Right kidney (tissue), 9 donors: ENCODE measurements at places on chromosomes 6 and 20.

DNA sequence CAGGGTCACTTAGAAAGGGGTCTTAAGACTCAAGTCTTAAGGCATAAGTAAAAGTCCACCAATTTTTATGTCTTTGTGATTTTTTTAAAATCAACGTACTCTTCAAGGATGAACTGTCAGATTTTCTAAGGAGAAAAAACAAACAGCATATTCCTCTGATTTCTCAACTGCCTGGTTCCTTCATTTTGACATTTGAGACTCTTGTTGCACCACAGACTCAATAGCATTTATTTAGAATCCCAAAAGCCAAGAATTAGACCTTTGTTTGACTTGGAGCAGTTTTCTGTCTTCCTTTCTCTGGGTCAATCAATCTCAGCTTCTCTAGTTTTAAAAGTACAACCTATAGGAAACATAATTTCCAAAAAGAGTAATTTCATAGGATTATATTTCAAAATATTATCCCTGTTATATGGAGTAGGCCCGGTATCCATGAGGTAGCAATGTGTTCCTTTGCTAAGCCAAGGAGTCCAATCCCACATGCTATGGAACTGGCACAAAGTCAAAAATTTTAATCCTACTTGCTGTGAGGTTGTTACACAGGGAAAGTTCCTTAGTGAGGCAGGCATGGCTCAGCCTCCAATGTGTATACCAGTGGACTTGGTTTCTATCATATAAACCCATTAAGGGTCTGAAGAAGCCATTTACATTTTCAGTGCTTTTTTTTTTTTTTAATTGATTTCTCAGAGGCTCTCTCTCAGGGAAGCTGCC, 405.7 kb downstream of the KIF16B start:
- DNase-seq, result no peak

DNA sequence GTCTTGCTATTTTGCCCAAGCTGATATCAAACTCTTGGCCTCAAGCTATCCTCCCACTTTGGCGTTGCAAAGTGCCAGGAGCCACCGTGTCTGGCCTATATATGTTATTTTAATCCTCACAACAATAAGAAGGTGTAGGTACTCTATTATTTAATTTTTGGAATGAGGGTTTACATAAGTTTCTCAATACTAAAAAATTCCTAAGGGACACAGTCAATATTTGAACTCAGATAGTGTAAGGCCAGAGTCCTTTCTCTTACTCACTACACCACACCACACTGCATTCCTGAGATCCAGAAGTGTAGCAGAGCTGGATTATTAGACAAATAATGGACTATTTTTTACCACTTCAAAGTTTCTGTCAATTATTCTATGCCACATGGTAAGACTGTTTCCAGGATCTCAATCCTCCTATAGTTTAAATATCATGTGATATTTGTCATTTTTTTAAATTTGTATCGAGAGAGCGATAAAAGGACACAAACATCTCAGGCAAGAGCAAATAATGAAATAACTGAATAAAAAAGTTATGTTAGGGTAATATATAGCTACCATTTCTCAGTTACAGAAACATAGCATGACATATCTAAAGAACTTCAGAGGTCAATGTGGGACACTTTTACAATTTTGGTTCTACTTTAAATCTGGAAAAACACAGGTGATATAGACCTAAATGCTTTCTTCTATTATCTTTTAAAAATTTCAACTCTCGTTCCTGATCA, 162.2 kb upstream of the THEMIS start:
- DNase-seq, result no peak

DNA sequence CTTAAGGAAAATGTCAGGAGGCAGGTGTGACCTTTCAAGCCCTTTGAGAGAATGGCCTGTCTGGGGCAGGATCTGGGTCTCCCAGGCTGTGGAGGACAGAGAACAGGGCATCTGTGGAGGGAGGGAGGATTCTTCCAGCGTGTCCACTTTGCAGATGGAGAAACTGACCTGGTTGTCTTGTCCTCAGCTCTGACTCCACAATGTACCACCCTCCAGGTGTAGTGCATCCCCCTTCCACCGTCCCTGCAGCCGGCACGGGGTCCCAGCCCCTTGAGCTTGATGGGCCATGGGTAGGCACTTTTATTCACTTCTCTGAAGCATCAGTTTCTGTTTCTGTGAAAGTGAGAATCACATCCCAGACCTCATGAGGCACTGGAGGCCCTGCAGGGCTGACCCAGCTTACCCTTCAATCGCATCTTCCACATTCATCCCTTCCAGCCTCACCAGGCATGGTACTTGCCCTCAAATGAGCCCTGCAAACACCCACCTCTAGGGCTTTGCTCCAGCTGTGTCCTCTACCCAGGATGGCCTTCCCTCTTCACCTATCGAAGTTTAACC, 4.6 kb upstream of the TGM2 start:
- no peak for DNase-seq

GRCh38 chr6:16292432-16292831, 54.0 kb downstream of the GMPR start:
- no peak for DNase-seq

DNA sequence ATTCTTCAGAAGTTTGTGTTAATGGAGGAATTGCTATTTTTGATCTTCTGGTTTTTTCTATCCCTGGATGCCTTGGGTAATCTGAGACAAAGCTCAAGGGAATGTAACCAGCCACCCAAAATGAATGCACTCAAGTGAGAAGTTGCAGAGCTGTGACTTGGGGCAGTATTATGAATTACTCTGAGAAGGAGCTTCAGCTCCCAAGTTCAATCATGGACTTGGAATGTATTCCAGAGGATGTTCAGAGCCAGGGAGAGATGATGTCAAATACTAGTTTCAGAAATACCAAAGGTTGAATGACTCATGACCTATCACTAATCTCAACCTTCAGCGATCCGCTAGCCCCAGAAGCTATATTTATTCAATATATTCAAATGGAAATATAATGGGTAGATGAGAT, 375.2 kb upstream of the PLCB4 start:
- no peak for DNase-seq

- DNase-seq, result no peak
These were observed 118.2 kb upstream of the RIPOR2 start for GRCh38 chr6:25053875-25054371.

DNA sequence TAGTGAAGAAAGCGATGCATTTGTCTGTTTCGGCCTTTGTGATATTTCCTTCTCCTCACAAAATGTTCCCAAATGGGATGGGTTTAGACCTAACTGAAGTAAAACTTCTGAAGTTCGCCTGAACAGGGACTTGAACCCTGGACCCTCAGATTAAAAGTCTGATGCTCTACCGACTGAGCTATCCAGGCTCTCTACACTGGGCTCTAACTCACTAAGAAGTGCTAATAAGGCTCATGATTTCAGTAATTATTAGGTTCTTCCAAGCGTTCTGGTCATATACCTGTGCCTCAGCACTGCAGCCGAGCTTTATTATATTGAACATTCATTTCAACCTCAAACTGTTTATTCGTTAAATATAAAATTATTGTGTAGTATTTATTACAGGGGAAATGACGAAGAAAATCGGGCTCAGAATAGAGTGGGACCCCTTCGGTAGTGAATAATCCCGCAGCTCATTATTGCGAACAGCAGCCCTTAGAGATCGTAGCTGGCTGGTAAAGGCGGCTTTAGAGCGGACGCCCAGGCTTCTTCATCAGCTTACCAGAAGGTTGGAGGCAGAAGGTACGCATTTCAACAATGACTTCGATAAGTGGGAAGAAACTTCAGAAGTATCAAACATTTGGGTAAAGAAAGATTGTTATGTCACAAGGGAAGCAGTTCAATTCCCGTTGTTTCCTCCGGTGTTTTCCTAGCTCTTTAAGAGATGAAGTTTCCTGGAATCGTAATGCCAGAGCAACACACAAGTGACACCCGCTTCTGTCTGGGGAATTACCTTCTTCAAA, 119.0 kb upstream of the ZNF184 start:
- peak; percentile 46 for DNase-seq

GRCh38 chr20:37204056-37204455, 24.7 kb upstream of the MROH8 start:
- DNase-seq, result no peak

- DNase-seq, result no peak
These were observed 35.8 kb downstream of the DTNBP1 start for GRCh38 chr6:15626878-15627674.

DNA sequence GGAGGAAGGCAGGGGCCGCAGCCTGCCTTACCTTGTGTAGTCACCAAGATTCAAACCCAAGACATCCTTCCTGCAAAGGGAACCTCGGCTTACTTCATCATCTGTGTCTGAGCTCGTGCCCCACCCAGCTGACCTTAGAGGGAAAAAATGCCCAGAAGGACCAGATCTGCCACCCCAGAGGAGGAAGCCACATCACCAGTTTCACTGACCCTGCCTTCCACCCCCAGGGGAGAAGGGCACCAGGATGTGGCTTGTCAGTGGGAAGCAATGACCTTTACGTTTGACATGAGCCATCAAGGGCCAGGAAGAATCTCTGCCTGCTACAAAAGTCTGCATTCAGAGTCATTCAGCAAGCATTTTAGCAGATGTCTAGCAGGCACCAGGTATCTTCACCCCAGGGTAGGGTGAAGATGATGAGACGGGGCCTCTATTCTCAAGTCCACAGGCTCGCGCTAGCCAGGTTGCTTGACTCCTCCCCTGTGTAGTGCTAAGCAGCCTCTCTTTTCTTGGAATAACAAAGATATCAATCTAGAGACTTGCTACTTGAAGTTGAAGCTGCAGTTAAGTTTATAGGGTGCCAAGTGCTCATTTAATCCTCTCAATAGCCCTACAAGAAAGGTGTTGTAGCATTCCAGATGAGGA, 28.1 kb downstream of the HM13 start:
- no peak for DNase-seq

- no peak for DNase-seq
These were observed 1567.8 kb upstream of the DEFB115 start for GRCh38 chr20:29689411-29690225.

DNA sequence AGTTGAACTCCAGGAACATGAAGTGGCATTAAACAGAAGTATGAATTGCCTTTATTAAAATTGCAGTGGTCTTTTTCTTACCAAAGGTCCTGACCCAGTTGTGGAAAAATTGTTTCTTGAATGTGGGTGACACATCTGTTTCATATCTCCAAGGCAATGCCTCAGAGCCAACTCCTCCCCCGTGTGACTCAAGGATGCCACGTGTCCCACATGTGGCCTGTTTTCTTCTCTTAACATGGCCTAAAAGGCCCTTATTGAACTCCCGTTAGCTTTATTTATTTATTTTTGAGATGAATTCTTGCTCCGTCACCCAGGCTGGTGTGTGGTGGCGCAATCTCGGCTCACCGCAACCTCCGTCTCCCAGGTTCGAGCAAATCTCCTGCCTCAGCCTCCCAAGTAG, 128.4 kb upstream of the ESR1 start:
- no peak for DNase-seq

- DNase-seq, result no peak
These were observed 134.0 kb downstream of the WDR27 start for GRCh38 chr6:169567819-169568218.
